Astrocyte (in vitro differentiated cells and primary cell): ENCODE measurements at places on chromosomes 16 and 17. TPM values are rescaled to one million over a fixed set of nuclear protein-coding genes. Genes with fewer than 3 reads are reported as not detected.

SPNS2 gene
- total RNA-seq = 1.3 and 4.3 TPM in 2 replicates

DNA sequence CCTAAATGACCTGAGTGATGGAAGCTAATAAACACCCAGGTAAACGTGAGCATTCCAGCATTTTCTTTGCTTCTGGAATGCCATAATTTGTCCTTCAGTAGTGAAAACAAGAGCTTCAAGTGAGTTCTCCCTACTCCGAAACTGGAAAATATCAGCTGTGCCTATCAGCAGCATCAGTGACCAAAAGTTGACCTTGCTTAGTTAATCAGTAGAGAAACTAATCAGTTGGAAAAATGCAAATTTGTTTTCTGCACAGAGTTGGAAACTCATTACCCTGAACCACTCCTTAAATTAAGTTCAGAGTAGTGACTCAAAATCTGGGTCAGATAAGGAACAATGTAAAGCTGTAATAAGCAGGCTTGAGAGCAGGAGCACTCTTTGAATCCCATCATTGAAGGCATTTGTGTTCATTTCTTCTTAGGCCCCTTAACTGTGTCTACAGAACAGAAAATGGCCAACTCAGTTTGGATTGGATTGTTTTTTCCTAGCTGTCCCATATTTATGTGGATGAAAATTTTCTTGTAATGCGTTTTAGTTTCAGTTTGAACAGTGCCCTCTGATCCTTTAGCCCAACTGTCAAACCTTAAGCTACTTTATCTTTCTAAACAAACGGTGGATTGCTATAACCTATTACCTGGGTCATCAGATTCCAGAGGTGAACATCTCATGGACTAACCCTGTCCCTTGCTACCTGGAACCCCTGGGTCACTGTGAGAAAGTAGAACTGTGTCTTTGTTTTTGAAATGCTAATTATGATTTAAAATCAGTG is 290.4 kb downstream of the TOX3 start:
- no peak for DNase-seq
- H3K27ac ChIP-seq = no peak overlapping the region
- no peaks in the 10 kb centered on the region for H3K36me3 ChIP-seq
- no peaks in the 10 kb centered on the region for H3K27me3 ChIP-seq
- peaks cover 6% of the 10 kb centered on the region for H3K4me1 ChIP-seq

SEZ6L2 gene
- 69.6 and 90.6 TPM in 2 replicates for total RNA-seq

GRCh38 chr17:15498107-15498506 is 30.7 kb upstream of the CDRT4 start:
- no peak for DNase-seq
- H3K4me3 ChIP-seq = no peak overlapping the region
- no peaks in the 10 kb centered on the region for H3K27me3 ChIP-seq
- H3K27ac ChIP-seq = no peak overlapping the region

- no peak for DNase-seq
- no peak overlapping the region for H3K27ac ChIP-seq
Observed at GRCh38 chr16:58862334-58863021, 128.4 kb upstream of the GOT2 start.

KRTAP2-1 gene
- total RNA-seq = not detected in 2 replicates

- peaks cover 12% of the 10 kb centered on the region for H3K4me1 ChIP-seq
- H3K4me3 ChIP-seq = no peak overlapping the region
- DNase-seq = no peak
- no peak overlapping the region for H3K27ac ChIP-seq
- H3K36me3 ChIP-seq = no peaks in the 10 kb centered on the region
Observed at GRCh38 chr17:31915456-31916100, 14.1 kb upstream of the UTP6 start.

CACNG1 gene
- not detected in 2 replicates for total RNA-seq

DNA sequence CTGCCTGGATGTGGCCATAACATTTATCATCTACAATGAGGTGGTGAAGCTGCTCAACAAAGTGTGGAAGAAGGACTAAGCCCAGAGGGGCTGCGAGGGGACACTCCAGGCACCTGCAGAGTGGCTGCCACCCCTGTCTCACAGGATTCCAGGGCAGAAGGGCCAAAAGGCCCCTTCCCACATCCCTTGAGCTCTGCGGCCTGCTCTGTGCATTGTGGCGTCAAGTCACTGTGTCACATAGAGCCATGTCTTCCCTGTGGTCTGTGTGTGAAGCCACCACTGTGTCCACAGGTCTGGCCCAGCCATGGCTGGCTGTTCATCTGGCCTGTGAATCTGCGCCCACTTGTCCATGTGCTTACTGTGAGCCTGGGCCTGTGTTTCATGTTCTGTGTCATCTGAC is 1714.6 kb downstream of the TP53TG3F start:
- no peak for DNase-seq
- no peak overlapping the region for H3K27ac ChIP-seq
- no peaks in the 10 kb centered on the region for H3K36me3 ChIP-seq

CD19 gene
- total RNA-seq = not detected in 2 replicates

HOXB13 gene
- total RNA-seq = not detected in 2 replicates

GRCh38 chr17:79829004-79829403 is 10.2 kb downstream of the CBX4 start:
- H3K36me3 ChIP-seq = no peaks in the 10 kb centered on the region
- no peak for DNase-seq
- no peak overlapping the region for H3K27ac ChIP-seq
- peaks cover 17% of the 10 kb centered on the region for H3K4me1 ChIP-seq
- H3K4me3 ChIP-seq = no peak overlapping the region

DNA sequence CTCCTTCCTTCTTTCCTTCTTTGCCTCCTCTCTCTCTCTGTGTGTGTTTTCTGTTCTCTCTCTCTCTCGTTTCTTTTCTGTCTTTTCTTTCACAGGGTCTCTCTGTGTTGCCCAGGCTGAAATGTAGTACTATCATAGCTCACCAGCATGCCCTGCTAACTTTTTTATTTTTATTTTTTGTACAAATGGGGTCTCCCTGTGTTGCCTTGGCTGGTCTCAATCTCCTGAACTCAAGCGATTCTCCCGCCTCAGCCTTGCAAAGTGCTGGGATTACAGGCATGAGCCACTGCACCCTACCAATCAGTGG is 1.5 kb downstream of the SLC5A11 start:
- no peak overlapping the region for H3K27ac ChIP-seq
- H3K4me3 ChIP-seq = no peak overlapping the region
- DNase-seq = no peak
- no peaks in the 10 kb centered on the region for H3K27me3 ChIP-seq

GRCh38 chr17:10698096-10698818 is 863 bp downstream of the ADPRM start:
- H3K4me1 ChIP-seq = peaks cover 11% of the 10 kb centered on the region
- H3K36me3 ChIP-seq = peaks cover 19% of the 10 kb centered on the region
- peak overlapping the region; percentile 73 for H3K27ac ChIP-seq
- H3K4me3 ChIP-seq = peak overlapping the region; percentile 92
- H3K27me3 ChIP-seq = no peaks in the 10 kb centered on the region

DNA sequence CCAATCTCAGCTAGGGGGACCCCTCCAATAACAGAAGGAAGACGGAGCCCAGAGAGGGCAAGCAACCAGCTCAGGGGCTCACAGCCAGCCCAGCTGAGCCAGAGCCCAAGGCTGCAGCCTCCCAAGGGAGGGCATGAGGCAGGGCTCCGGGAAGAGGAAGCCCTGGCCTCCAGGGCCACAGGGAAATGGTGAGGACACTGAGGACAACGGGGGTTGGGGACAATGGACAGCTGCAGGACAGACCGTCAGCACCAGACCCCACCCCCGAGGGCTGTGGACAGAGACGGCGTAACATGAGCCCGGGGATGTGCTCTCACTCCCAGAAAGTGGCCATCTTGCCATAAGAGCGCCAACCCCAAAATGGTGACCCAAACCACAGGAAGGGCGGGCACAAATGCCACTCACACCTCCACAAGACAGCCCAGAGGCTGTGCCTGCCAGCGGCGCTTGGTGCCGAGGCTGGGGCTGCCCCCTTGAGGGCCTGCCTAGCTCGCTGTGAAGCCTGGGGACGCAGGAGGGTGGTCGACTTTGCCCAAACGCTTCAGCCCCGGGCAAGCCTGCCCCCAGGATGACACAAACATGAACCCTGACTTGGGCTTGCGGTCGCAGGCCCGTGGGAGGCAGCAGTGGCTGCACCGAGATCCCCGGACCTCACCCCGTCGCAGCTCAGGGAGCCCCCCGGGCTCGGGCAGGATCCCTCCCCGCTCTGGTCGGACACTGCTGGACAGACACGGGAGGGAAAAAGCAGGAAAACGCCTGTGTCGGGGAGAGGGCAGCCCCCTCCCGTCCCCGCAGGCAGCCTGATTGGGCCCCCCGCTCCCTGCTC is 10.5 kb downstream of the PIMREG start:
- DNase-seq = no peak
- peaks cover 7% of the 10 kb centered on the region for H3K27me3 ChIP-seq
- H3K27ac ChIP-seq = no peak overlapping the region
- peaks cover 10% of the 10 kb centered on the region for H3K4me1 ChIP-seq
- no peaks in the 10 kb centered on the region for H3K36me3 ChIP-seq
- H3K4me3 ChIP-seq = no peak overlapping the region

DNA sequence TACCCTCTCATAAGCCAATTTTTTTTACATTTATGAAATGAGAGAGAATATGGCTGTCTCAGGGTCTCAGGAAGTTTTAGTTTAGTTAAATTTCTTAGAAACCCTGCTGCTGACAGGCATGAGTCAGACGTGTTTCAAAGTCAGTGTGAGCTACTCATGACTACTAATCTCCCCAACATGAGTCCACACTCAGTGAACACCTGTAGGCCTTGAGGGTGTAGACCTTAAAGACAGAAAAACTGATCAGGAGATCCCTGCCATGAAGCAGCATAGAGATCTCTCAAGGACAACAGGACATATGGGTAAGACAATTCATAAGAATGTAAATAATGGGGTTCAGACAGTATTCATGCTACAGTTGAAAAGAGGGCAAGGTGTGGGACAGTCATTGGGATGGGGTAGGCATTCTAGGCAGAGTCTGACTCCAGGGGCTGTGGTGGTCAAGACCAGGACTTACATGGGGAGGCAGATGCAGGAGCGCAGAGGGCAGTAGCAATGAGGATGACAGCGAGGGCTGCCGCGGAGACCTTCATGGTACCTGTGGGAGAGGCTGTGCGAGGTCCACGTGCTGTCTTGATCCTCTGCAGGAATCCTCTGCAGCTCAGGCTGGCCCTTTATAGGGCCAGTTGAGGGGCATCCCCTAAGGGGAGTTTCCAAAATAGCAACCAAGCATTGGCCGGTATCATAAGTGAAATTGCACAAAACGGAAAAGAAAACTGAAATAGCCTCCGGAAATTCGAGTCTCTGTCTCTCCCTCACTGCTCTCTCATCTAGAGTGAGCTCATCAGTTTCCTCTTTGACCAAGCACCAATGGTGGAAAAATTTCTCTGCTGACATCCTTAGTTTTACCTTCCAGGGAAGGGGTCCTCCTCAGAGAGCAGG is at the start of gene CCL5:
Gene CCL5 (minus strand): TSS at position 588 of the 882 bp plus-strand sequence.
- H3K4me3 ChIP-seq = no peak within 1 kb of the TSS
- DNase-seq = no peak
- H3K36me3 ChIP-seq = no peaks in the 10 kb centered on the region
- no peaks in the 10 kb centered on the region for H3K4me1 ChIP-seq
- H3K27ac ChIP-seq = no peak within 1 kb of the TSS

GRCh38 chr17:63762161-63763078 is 11.0 kb downstream of the CCDC47 start:
- DNase-seq = no peak
- peaks cover 47% of the 10 kb centered on the region for H3K36me3 ChIP-seq
- no peak overlapping the region for H3K27ac ChIP-seq
- H3K4me1 ChIP-seq = no peaks in the 10 kb centered on the region
- H3K4me3 ChIP-seq = no peak overlapping the region

GRCh38 chr16:2209258-2210008 is 1.2 kb downstream of the BRICD5 start:
- H3K27ac ChIP-seq = no peak overlapping the region
- no peaks in the 10 kb centered on the region for H3K27me3 ChIP-seq
- peaks cover 27% of the 10 kb centered on the region for H3K4me1 ChIP-seq
- H3K4me3 ChIP-seq = no peak overlapping the region
- no peaks in the 10 kb centered on the region for H3K36me3 ChIP-seq

CNGB1 gene
- total RNA-seq = not detected in 2 replicates

- H3K27me3 ChIP-seq = no peaks in the 10 kb centered on the region
- DNase-seq = no peak
- no peak overlapping the region for H3K4me3 ChIP-seq
- no peaks in the 10 kb centered on the region for H3K4me1 ChIP-seq
- no peak overlapping the region for H3K27ac ChIP-seq
Observed at GRCh38 chr16:22625967-22626366, 115.3 kb downstream of the NPIPB5 start.

MMP28 gene
- total RNA-seq = 1.2 and 2.6 TPM in 2 replicates

DNA sequence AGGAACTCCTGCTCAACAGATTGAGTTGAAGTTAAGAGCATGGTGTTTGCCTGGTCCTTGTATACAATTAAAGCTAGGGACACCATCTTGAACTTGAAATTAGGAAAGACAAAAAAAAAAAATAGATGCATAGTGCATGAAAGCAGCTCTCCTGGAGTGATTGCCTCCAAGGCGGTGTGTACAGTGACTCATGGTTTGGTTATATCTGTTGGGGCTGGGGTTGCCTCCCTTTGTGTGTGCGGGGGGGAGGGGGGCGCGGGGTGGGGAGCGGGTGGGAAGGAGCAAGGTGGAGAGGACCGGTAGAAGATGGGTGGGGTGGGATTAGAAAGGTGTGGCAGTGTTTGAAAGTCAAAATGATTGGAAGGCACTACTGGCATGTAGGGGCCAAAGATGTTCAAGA is 3.4 kb downstream of the TMED6 start:
- H3K27me3 ChIP-seq = no peaks in the 10 kb centered on the region
- peaks cover 10% of the 10 kb centered on the region for H3K36me3 ChIP-seq
- H3K4me1 ChIP-seq = no peaks in the 10 kb centered on the region
- H3K4me3 ChIP-seq = no peak overlapping the region
- no peak overlapping the region for H3K27ac ChIP-seq

SLC25A11 gene
- 36.8 and 43.0 TPM in 2 replicates for total RNA-seq

DNA sequence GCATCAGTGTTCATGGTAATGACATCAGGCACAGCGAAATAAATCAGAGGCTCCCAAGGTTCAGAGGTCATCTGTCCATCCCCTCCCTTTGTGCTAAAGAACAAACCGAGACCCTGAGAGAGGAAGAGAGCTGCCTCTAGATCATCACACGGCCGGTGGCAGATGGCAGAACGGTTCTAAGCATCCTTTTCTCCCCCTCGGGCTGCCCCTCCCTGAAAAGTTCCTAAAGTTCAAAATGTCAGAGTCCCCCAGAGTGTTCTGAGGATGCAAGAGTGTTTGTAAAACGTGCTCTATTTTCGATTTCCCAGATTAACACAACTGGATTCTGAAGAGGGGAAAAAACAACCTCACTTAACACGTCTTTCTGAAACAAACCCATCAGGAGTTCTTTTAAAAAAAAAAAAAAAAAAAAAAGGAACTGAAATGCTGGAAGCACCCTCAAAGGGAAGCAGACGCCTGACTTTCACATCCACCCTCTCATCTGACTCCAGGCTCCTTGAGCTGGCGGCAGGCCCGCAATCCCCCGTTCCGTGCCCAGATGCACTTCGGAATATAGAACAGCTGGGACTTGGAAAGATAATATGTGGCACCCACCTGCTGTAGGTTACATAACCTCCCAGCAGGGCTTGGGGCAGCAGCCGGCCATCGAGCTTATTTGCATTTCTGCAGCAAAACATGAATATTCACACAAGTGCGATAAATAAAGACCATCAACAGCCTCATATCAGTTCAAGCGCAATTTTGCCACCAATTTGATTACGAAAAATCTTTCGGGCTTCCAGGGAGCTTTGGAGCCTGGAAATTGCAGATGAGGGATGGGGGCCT is 115.5 kb upstream of the SMURF2 start:
- peaks cover 26% of the 10 kb centered on the region for H3K27me3 ChIP-seq
- no peak for DNase-seq
- H3K4me3 ChIP-seq = peak overlapping the region; percentile 37
- H3K27ac ChIP-seq = no peak overlapping the region
- H3K36me3 ChIP-seq = no peaks in the 10 kb centered on the region

- H3K36me3 ChIP-seq = no peaks in the 10 kb centered on the region
- H3K27me3 ChIP-seq = peaks cover 3% of the 10 kb centered on the region
- H3K4me1 ChIP-seq = peaks cover 15% of the 10 kb centered on the region
- H3K4me3 ChIP-seq = peak overlapping the region; percentile 2
Observed at GRCh38 chr17:72151565-72152386, 31.0 kb downstream of the SOX9 start.

FGF11 gene
- total RNA-seq = 22.4 and 30.7 TPM in 2 replicates
